Fibroblast of skin of left quadriceps (primary cell): ENCODE measurements at places on chromosomes 4 and X.

GRCh38 chr4:8796096-8796495, 75.5 kb downstream of the HMX1 start:
- no peak for DNase-seq

- no peak for DNase-seq
These were observed 20.6 kb downstream of the SH3KBP1 start for GRCh38 chrX:19866626-19867410.

GRCh38 chrX:29541038-29541437, 674.3 kb upstream of the MAGEB2 start:
- no peak for DNase-seq

DNA sequence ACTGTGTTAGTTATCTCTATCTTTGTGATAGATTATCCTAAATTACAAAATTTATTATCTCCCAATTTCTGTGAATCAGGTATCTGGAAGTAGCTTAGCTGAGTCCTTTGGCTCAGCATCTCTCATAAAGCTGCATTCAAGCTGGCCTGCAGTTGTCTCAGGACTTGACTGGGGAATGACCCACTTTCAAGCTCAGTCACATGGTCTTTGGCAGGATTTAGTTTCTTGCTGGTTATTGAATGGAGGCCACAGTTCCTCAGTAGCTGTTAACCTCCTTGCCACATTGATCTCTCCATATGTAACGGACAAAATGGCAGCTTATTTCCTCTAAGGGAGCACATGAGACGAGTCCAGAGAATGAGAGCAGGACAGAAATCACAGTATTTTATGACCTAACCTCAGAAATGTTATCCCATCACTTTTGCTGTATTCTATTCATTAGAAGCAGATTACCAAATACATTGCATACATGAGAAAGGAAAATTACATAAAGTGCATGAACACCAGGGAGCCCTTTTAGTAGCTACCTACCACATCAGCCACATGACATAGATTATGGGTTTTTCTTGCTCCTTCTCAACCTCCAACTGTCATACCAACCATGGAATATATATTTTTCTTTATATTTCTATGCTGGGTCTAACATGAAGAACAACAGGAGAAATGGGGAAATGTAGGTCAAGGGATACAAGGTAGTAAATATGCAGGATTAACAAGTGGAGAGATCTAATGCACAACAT, 730.1 kb downstream of the CCSER1 start:
- no peak for DNase-seq

- DNase-seq: no peak
These were observed 5.1 kb downstream of the UBE2A start for GRCh38 chrX:119579414-119579813.
